ENCODE measurements at places on chromosomes 6 and 20.

DNA sequence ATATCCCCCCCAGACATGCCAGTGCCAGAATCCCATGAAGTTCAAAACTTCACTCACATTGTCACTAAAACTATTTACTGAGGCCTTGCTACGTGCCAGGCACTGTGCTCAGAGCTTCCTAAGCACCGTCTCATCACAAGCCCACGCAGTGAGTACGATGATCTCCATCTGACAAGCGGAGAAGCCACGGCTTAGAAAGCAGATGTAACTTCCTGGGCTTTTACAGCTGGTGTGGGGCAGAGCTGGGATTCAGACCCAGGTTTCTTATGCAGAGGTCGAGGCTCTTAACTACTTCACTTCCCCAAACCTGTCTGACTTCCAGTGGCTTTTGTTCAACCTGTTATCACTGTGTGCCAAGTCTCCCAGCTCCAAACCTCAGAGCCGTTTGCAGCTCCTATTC, 8.3 kb downstream of the MDGA1 start:
- no peak for DNase-seq

GRCh38 chr20:4600308-4601014, 121.2 kb upstream of the PRND start:
- DNase-seq: no peak

GRCh38 chr20:63361519-63362435, 628 bp upstream of the CHRNA4 start:
- peak; percentile 71 for DNase-seq

DNA sequence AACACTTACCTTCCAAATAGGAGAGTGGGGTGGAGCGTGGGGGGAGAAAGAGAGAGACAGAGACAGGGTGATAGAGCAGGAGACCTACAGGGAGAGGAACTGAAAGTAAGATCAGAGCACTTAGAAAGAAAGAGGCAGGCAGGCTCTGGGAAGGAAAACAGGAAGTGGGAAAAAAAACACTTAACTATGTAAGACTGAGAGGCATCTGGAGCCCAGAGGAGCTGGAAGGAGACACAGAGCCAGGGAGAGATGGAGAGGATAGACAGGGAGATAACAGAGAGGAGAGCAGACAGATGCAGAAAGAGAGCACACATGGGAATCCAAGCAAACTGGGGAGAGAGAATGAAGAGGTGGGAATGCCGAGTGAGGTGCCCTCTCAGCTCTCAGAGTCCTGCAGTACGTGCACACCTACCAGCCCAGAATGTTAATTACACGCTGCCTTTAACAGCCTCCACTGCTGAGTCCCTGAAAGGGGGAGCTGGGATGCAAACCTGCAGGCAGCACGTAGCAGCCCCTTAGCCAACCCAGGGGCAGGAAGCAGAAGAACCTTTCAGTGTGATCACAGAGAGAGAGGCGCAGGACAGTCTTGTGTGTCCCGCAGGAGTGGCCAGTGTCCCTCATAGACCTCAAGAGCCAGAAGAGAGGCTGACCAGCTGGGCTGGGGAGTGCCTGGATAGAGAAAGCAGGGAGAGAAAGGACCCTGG, 132.7 kb upstream of the LRFN2 start:
- DNase-seq: peak; percentile 37

GRCh38 chr6:47552319-47552718, 74.7 kb downstream of the CD2AP start:
- DNase-seq: no peak

DNA sequence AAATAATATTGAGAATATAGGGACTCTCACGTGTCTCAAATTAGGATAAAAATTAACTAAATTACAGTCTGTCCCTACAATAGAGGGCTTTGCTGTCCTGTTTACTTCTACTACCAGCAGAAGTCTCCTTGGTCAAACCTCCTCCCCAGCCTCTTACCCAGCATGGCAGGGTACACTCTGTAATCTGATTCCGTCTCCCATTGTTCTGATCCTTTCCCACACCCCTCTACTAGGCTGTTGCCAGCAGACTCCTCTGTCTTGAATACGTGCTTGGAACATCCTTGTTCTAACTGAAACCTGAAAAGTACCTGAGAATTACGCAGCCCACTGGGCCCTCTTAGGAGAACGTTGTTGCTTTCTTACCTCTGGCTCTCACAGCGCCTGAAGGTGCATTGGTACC, 112.2 kb upstream of the PREP start:
- no peak for DNase-seq

DNA sequence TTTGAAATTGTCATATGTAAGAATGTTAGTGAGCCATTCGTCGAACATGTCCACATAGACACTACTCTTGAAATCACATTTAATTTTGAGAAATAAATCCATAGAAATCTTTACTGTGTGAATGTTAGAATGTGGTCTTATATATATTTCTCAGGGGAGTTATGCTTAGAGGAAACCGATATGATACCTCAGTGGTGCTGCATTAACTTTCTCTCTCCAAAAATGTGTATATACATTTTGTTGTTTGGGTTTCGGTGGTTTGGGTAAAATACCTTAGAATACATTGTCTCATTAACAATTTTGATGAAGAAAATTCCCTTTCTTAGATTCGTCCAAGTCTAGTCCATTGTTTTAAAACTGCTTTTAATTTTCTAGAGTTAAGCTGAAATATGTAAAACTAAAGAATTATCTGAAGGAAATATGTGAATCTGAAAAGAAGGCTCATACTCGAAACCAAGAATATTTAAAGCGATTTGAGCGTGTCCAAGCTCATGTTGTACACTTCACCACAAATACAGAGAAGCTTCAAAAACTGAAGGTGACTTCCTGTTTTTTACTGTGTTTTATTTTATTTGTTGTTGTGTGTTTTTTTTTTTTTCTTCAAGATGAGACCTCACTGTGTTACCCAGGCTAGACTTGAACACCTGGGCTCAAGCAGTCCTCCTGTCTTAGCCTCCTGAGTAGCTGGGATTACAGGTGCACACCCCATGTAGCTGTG, 10.3 kb downstream of the KIZ start:
- no peak for DNase-seq

DNA sequence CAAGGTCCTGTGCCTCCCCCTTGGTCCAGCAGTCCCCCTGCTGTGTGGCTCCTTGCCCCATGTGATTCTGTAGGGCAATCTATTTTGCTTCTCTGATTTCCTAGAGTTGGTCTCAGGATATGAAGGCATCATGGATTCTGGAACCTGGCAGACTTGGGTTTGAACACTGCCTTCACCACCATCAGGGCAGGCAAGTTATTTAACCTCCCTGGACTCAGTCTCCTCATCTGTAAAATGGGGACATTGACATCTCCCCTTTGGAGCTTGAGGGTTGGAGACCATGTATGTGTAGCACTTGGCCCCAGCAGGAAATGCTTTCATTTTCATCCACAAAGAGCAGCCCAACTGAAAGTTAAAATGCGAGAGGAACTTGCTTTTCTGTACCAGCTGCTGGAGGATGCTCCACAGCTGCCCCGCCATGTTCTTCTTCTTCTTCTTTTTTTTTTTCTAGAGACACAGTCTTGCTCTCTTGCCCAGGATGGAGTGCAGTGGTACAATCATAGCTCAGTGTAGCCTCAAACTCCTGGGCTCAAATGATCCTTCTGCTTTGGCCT, 6.7 kb downstream of the TOX2 start:
- DNase-seq: no peak

DNA sequence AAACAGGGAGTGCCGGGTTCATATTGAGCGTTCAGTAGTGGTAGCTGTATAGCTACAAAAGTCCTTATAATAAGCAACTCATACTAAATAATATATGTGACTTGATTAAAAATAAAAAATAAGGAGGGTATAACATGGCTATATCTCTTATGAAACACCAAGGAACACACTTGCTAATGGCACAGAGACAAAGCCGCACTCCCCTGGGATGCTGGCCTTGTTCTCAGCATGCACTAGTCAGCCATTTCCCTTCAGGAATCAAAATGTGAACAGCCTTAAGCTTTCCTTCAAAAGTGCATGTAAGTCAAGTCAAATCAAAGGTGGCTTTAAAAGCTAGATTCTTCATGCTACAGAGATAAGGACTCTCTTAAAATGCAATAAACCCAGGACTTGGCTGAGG, 9.4 kb downstream of the HMGCLL1 start:
- DNase-seq: no peak

DNA sequence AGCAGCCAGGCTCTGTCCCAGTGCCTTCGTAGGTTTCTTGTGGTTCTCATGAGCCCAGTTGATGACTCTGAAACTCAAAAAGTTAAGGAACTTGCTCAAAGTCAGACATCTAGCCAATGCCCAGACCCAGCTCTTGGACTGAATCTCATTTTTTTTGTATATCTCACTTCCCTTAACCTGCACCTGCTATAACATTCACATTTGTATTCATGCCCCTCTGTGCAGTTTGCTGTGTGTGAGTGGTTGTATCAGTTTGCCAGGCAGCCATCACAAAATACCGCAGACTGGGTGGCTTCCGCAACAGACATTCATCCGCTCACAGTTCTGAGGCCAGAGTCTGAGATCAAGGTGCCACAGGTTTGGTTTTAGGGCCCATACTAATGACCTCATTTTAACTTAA, 49.9 kb downstream of the IPCEF1 start:
- no peak for DNase-seq

- no peak for DNase-seq
These were observed 143.4 kb upstream of the RPS6KA2 start for GRCh38 chr6:166770216-166771116.

DNA sequence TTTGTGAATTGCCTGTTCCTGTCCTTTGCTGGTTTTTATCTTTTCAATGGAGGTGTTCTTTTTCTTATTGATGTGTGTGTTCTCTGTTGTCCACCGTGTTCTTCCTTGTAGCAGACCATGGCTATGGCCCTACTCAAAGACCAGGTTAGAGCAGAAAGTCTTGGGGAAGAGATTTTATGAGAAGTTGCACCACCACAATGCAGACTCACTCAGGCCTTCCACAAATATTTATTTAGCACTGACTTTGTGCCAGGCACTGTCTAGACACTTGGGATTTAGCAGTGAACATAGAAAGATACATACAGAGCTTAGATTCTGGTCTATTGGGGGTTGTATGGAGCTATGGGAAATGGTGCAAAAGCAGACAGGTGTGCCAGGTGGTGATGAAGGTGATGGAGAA, 98.8 kb downstream of the DTD1 start:
- DNase-seq: no peak

- no peak for DNase-seq
These were observed 7.0 kb upstream of the FOXP4 start for GRCh38 chr6:41539204-41539603.

DNA sequence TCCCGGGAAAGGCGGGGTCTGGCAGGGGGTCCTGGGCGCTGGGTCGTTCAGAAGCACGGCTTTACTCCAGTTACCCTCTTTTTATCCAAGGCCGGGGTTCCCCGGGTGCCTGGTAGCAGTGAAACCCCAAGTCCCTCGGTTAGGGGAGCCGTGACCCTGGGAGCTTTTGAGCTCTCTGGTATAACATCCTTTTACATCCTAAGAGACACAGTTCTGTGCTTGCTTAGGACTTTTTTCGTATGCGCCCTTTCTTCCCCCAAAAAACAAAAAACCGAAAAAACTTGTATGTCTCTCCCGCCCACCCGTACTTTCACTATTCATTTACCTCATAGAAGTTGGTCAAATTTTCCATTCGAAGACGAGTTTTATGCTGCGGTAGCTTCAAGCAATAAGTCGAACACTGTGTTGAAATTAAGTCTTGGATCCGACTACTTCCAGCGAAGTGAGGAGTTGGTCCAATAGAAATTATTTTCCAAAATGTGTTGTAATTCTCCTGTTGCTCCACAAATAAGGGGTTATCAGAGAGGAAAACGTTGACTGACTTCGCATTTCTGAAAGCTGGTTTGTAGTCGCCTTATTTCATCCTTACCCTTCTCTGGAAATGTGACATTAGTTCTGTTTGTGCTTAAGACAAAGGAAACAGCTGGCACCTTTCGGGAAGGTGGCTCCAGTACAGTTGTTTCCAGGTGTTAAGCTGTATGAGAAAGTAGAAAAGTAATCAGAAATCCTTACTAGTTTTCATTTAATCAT, 816 bp upstream of the MAN1A1 start:
- no peak for DNase-seq

GRCh38 chr6:156822747-156823206, 45.6 kb downstream of the ARID1B start:
- no peak for DNase-seq
